Activated T-cell treated with anti-CD3 and anti-CD28 coated beads for 48 hours (primary cell): ENCODE measurements at places on chromosomes 13 and 19.

- DNase-seq = peak; percentile 41
Measured at GRCh38 chr13:107205318-107206104, 637.6 kb upstream of the ARGLU1 start.

- DNase-seq = no peak
Measured at GRCh38 chr13:91360246-91360751, 12.8 kb downstream of the MIR17HG start.

DNA sequence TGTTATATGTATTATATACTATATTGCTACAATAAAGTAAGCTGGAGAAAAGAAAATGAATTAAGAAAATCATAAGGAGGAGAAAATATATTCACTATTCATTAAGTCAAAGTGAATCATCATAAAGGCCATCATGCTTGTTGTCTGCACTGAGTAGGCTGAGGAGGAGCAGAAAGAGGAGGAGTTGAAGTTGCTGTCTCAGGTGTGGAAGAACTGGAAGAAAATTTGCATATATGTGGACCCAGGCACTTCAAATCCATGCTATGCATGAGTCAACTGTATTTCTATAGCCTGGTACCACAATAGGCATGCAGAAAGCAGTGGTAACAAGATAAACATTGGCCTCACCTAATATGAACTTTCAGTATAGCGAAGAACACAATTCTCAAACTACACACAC, 135.9 kb upstream of the SGCG start:
- DNase-seq = no peak

GRCh38 chr13:59472134-59472533, 691.6 kb downstream of the DIAPH3 start:
- DNase-seq = no peak

DNA sequence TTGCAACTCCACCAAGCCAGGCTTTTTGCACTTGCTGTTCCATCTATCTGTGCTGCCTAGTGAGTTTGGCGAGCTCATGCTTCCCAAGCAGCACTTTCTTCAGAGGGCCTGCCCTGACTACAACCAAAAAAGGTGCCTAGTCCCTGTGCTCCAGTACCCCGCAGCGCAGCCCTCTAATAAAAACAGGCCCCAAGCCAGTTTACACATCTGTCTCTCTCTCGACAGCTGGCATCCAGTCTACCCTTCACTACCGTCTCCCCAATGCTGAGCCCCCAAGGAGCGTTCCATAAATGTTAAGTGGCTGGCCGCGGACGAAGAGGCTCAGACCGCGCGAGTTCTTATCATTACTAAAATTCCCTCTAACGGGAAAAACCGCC, 512 bp downstream of the MED4 start:
- no peak for DNase-seq

DNA sequence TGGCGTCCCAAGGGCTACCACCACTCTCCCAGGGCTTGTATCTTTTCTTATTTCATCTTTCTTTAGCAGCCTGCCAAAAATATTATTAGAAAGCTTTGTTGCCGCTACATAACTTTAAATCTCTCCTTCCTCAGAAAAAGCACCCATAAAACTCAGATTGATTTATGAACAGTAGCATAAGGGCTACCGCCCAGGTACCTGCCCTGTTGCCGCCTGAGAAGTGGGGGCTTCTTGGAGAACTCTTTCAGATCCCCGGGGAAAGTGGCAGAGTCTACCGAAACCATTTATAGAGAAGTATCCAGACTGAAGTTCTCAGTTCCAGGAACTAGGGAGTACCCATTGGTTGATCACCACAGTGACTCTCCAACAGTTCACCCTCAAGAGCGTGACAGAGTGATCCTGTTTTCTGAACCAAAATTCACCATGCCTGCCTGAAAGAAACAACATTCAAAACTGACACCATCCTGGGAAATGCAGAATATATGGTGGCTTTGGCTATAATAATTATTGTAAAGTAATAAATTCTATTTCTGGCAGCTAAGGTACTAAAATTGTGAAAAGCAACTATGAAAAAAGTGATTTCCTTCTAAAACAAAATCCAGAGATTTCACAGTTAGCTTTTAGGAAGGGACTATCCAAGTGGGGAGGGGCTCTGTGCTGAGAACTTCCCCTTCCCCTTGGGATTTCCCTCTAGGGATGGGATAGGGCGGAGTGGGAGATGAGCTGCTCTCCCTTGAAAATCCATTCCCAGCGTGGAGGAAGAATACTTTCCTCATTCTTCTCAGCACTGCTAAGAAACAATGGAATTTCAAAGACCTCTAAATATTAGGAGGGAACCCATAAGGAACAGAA, 877 bp upstream of the N4BP2L1 start:
- no peak for DNase-seq

- DNase-seq = no peak
Measured at GRCh38 chr19:52533901-52534300, 6.4 kb downstream of the ZNF808 start.

- DNase-seq = no peak
Measured at GRCh38 chr19:36679455-36679854, 8.0 kb upstream of the ZNF567 start.

DNA sequence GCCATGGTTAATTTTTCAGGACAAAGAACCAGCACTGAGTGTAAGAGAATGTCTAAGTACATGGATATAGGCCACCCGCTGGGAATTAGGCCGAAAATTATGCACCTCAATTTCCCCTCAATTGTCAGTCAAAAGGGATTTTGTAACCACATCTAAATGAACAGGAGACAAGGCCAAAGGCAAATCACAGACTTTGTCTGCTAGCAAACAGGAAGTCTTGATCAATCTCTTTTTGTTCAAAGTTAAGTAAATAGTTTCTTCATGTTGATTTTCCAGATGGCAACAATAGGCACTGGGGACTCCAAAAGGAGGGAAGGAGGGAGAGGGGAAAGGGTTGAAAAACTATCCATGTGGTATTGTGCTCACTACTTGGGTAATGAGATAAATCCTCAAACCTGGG, 276.0 kb downstream of the COG6 start:
- DNase-seq = no peak

DNA sequence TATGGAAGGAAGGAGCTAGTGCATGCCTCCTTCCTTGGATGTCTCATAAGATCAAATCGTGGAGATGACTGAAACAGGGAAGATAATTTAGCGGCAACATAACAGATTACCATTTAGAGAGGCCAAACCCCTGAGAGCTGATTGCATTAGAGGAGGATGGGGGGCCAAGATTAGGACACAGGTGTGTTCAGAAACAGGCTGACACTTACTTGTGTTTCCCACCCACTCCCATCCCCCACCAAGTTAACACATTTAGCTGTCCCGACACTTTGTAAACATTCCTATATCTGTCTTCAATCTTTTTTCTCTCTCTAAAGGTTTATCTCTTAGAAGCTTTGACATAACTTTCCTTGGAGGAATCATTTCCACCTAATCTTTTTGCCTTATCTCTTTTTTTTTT, 48.8 kb upstream of the KCTD4 start:
- DNase-seq = no peak

- DNase-seq = peak; percentile 35
Measured at GRCh38 chr13:27375686-27376326, 48.6 kb upstream of the GTF3A start.

GRCh38 chr19:29411113-29411581, 114.6 kb upstream of the VSTM2B start:
- DNase-seq = no peak
